ENCODE measurements at places on chromosomes 1 and 21.

- DNase-seq: no peak
These were observed 36.5 kb downstream of the PTPN14 start for GRCh38 chr1:214514819-214515383.

GRCh38 chr1:164713456-164714207, 154.6 kb downstream of the PBX1 start:
- no peak for DNase-seq

DNA sequence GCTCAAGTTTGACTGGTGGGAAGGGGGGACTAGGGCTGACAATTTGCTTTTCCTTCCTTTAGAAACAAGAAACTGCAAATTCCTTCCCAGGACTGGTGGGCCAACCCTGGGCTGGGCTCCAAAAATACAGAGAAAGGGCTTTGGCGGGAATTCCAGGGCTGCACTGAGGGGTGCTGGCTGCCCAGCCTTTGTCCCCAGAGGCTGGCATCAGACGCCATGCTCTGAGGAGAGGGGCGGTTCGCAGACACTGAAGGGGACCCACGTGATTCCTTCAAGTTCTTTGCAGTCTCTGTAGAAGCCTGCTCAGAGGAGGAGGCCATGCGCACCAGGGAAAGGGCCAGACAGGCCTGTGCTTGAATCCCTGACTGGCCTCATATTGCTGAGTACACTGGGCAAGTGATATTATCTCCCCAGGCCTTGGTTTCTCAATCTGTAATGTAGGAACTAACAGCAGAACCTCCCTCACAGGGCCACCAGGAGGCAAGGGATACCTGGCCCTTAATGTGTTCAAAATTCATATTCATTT, 119.5 kb downstream of the EPHB2 start:
- no peak for DNase-seq

DNA sequence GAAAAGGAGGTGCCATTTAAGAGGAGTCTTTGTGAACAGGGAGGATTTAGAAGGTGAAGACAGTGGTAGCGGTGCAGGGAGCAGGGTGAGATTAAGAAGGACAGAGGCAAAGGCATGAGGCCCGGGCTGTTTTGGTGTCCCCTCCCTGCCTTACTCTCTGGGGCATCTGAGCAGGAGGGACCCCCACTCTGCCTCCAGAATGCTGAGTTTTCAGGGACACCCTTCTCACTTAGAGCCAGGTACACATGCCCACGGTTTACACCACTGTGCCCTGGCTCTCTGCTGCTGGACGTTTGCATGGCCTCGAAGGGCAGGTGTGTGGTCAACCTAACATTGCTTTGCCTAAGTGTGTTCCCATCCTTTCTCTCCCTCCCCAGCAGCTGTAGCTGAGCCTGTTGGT, 20.5 kb upstream of the PARP1 start:
- DNase-seq: no peak

All from activated B cell treated with CpG ODN at 0.5 μM for 24 hours (primary cell).